ENCODE measurements at places on chromosomes 4 and X. TPM values are rescaled to one million over a fixed set of nuclear protein-coding genes. Genes with fewer than 3 reads are reported as not detected.

- no peak overlapping the region for H3K4me3 ChIP-seq
- H3K4me1 ChIP-seq = no peaks in the 10 kb centered on the region
- no peaks in the 10 kb centered on the region for H3K36me3 ChIP-seq
- H3K27ac ChIP-seq = no peak overlapping the region
- no peak for DNase-seq
These were observed 8.3 kb upstream of the GRPEL1 start for GRCh38 chr4:7075962-7076695.

DNA sequence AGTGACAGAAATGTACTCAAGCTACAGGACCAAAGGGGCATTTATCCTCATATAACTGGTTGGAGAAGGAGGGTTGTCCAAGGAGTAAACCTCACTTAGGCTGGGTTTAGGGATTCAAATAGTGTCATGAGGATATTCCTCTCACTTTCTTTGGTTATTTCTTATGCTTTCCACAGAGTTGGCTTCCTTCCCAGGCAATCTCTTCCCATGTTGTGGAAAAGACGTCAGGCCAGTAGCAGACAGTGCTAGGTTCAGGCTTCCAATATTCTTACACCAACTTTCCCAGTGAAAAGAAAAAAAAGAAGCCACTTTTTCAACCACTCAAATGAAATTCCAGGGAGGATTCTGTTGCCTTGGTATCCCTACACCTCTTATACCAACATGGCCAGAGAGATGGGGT is 653.0 kb downstream of the C4orf33 start:
- no peak overlapping the region for H3K27ac ChIP-seq
- no peak for DNase-seq
- H3K27me3 ChIP-seq = no peaks in the 10 kb centered on the region
- no peak overlapping the region for H3K4me3 ChIP-seq
- no peaks in the 10 kb centered on the region for H3K4me1 ChIP-seq

GRCh38 chrX:134599184-134599914 is 58.9 kb downstream of the PLAC1 start:
- H3K27ac ChIP-seq = peak overlapping the region; percentile 23
- no peaks in the 10 kb centered on the region for H3K36me3 ChIP-seq
- no peaks in the 10 kb centered on the region for H3K27me3 ChIP-seq

- no peaks in the 10 kb centered on the region for H3K4me1 ChIP-seq
- H3K36me3 ChIP-seq = no peaks in the 10 kb centered on the region
- no peak overlapping the region for H3K27ac ChIP-seq
These were observed 215.3 kb downstream of the HS6ST2 start for GRCh38 chrX:132743086-132743485.

- H3K36me3 ChIP-seq = no peaks in the 10 kb centered on the region
- H3K4me1 ChIP-seq = no peaks in the 10 kb centered on the region
- H3K4me3 ChIP-seq = no peak overlapping the region
These were observed 26.3 kb upstream of the ACTRT1 start for GRCh38 chrX:128078545-128078944.

DNA sequence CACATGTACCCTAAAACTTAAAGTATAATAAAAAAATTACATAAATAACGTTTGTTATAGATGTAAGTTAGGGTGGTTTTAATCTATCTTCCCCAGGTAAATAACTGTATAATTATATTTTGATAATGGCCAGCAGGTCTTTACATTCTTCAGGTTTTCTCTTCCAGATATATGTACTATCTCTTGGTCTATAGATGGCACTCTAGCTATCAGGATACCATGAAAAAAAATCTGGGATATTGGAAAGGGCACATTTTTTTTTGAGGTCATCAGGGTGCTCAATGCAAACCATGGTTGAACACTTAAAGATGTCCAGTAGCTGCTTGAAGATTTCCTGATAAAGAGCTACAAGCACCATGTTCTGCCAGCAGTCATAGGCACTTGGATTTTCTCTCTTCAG is 15.6 kb upstream of the ADH4 start:
- no peak overlapping the region for H3K4me3 ChIP-seq
- H3K27ac ChIP-seq = no peak overlapping the region
- no peaks in the 10 kb centered on the region for H3K36me3 ChIP-seq
- peaks cover 10% of the 10 kb centered on the region for H3K4me1 ChIP-seq

The NXF2B gene
- not detected for polyA plus RNA-seq

- no peaks in the 10 kb centered on the region for H3K36me3 ChIP-seq
- no peaks in the 10 kb centered on the region for H3K4me1 ChIP-seq
- H3K27me3 ChIP-seq = no peaks in the 10 kb centered on the region
- no peak overlapping the region for H3K4me3 ChIP-seq
These were observed 17.7 kb downstream of the RGS12 start for GRCh38 chr4:3310301-3311094.

The CLTRN gene
- polyA plus RNA-seq = 32.6 TPM

- H3K36me3 ChIP-seq = no peaks in the 10 kb centered on the region
- no peaks in the 10 kb centered on the region for H3K27me3 ChIP-seq
- H3K4me1 ChIP-seq = no peaks in the 10 kb centered on the region
- H3K27ac ChIP-seq = no peak overlapping the region
These were observed 619.2 kb upstream of the GNPDA2 start for GRCh38 chr4:45345558-45345957.

Measured in hepatocyte (in vitro differentiated cells).